ENCODE measurements at places on chromosomes 4 and X. TPM values are rescaled to one million over a fixed set of nuclear protein-coding genes. Genes with fewer than 3 reads are reported as not detected.

DNA sequence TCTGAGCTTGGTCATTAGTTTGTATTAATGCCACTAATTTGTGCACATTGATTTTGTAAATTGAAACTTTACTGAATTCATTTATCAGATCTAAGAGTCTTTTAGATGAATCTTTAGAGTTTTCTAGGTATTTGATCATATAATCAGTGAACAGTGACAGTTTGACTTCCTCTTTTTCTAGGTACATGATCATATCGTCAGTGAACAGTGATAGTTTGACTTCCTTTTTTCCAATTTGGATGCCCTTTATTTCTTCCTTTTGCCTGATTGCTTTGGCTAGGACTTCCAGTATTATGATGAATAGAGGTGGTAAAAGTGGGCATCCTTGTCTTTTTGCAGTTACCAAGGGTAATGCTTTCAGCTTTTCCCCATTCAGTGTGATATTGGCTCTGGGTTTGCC is 421.4 kb upstream of the CPXCR1 start:
- DNase-seq = no peak
- H3K27ac ChIP-seq = no peak overlapping the region
- no peaks in the 10 kb centered on the region for H3K4me1 ChIP-seq
- H3K27me3 ChIP-seq = peaks cover 8% of the 10 kb centered on the region

DNA sequence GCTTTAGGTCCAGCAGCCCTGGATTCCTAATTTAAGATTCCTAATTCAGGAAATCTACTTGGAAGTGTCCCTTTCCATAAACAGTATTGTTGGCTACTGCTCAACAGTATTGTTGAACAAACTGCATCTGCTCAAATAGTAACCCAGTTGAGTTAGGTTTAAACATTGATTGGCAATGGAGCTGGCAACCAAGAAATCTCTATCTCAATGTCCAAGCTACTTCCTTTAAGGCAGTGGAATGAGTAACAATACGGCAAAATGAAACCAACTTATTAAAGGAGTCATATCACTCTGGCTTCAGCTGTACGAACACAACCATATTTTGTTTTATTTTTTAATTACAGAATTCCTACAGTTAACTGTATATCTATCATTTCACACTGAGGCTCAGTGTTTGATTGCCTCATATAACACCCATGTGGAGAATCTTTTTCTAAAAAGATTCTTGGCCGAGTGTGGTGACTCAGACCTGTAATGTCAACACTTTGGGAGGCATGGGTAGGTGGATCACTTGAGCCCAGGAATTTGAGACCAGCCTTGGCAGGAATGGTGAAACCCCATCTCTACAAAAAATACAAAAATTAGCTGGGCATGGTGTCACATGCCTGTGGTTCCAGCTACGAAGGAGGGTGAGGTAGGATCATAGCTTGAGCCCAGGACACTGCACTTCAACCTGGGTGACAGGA is 71.7 kb upstream of the IL13RA1 start:
- no peak overlapping the region for H3K27ac ChIP-seq
- H3K36me3 ChIP-seq = no peaks in the 10 kb centered on the region
- H3K4me3 ChIP-seq = no peak overlapping the region
- no peak for DNase-seq
- H3K4me1 ChIP-seq = no peaks in the 10 kb centered on the region
- peaks cover 24% of the 10 kb centered on the region for H3K27me3 ChIP-seq

DNA sequence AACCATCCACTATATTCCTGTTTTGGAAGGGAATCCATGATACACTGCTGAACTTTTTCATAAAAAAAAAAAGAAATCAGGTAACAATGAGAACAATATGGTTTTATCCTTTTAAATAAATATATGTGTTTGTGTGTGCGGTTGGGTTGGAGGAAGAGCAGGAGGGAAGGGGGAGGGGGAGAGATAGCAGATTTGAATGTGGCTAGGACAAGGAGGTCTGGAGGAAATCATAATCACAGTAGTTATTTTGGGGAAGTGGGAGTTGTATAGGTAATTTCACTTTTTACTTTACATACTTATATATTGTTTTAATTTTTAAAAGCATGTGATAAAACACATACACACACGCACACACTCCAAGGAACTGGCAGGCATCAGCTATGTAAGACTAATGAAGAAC is 134.5 kb upstream of the MBNL3 start:
- H3K27ac ChIP-seq = no peak overlapping the region
- no peak overlapping the region for H3K4me3 ChIP-seq
- H3K27me3 ChIP-seq = peaks cover 52% of the 10 kb centered on the region
- H3K4me1 ChIP-seq = no peaks in the 10 kb centered on the region
- no peaks in the 10 kb centered on the region for H3K36me3 ChIP-seq

DNA sequence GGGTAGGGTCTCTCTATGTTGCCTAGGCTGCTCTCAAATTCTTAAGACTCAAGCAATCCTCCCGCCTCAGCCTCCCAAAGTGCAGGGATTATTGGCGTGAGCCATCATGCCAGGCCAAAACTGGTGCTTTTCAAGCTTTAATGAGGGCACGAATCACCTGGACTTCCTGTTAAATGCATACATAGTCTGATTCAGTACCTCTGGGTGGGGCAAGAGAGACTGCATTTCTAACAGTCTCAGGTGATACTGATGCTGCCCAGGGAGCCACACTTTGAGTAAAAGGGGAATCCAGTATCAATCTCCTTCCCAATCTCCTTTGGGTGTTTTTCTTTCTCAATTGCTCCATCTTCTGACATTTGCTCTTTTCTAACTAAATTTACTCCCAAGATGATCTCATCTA is 96.5 kb downstream of the SH3RF1 start:
- H3K4me3 ChIP-seq = no peak overlapping the region
- H3K27ac ChIP-seq = no peak overlapping the region
- H3K4me1 ChIP-seq = no peaks in the 10 kb centered on the region
- no peaks in the 10 kb centered on the region for H3K27me3 ChIP-seq
- DNase-seq = no peak

DNA sequence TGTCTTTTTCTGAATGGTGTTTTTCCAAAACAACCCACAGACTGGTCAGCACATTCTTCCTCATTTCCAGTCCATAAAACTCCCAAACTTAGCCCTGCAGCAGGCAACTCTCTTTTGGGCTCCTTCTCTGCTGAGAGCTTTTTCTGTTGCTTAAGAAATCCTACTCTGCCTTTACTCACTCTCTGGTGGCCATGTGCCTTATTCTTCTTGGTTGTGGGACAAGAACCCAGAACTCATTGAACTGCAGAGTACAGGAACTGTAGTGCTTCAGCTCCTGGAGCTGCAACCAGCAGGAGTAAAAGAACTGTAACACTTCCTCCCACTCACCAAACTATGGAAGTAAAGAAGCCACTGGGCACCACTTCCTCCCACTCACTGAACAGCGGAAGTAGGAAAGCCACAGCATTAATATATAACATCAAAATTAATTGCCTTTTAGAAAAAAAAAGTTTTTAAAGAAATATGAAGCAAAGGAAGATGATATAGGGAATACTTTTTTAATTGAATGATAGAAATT is 864.1 kb upstream of the PCDH10 start:
- no peak overlapping the region for H3K27ac ChIP-seq
- no peaks in the 10 kb centered on the region for H3K36me3 ChIP-seq
- H3K4me1 ChIP-seq = no peaks in the 10 kb centered on the region
- H3K27me3 ChIP-seq = no peaks in the 10 kb centered on the region

DNA sequence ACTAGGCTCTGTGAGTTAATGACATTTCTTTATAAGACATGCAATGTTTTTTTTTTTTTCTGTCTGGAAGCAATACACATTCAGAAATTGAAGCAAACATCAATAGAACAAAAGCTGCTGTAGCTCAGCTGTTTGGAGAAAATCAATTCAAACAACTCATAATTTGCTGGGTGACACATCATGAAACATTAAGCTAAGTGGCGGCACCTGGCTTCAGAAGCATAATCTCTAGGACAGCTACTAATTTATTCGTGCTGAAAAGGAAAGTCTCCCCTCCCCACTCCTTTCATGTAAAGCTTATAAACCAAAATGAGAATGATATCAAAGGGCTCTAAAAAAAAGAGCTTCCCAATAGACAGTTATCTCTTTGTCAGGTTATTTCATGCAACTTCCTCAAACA is 73.9 kb downstream of the LUZP4 start:
- H3K4me1 ChIP-seq = no peaks in the 10 kb centered on the region
- no peak overlapping the region for H3K27ac ChIP-seq
- H3K27me3 ChIP-seq = peaks cover 69% of the 10 kb centered on the region
- H3K36me3 ChIP-seq = no peaks in the 10 kb centered on the region
- no peak for DNase-seq

DNA sequence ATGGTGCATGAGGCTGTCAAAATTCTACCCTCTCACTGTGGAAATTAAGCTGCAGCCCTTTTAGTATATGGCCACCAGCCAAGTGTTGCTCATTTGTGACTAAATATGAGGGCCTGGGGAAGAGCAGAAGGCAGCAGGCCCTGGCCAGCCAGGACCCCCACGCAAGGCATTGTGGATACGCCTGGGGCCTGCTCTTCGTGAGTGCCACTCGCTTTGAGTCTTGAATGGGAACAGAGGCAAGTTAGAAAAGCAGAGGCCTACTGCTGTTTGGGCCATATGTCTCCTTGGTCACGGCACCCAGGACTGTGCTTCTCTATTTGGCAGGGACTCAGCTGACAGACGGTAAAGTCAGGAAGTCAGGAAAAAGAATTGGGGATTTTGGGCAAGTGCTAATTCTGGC is 10.9 kb downstream of the RTL5 start:
- peak overlapping the region; percentile 75 for H3K27ac ChIP-seq
- no peak overlapping the region for H3K4me3 ChIP-seq
- no peak for DNase-seq
- H3K36me3 ChIP-seq = no peaks in the 10 kb centered on the region

DNA sequence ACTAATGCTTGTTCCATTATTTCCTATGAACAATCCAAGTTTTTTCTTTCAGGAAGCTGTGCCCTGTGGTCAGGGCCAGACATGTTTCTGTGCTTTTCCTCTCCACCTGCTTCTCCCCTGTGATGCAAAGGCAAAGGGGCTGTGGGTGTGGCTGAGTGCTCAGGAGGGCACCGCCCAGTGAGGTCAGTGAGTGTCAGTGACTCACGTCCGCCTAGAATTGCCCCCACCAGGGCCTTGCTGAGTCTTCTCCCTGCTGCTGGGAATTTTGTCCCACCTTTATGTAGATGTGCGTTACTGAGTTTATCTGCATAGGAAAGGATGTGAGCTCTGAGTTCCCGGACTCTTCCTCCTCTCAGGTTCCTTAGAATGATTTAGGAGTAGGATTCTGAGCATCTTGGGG is 283.2 kb downstream of the DCHS2 start:
- no peaks in the 10 kb centered on the region for H3K27me3 ChIP-seq
- H3K27ac ChIP-seq = no peak overlapping the region
- no peaks in the 10 kb centered on the region for H3K36me3 ChIP-seq
- no peak for DNase-seq

DNA sequence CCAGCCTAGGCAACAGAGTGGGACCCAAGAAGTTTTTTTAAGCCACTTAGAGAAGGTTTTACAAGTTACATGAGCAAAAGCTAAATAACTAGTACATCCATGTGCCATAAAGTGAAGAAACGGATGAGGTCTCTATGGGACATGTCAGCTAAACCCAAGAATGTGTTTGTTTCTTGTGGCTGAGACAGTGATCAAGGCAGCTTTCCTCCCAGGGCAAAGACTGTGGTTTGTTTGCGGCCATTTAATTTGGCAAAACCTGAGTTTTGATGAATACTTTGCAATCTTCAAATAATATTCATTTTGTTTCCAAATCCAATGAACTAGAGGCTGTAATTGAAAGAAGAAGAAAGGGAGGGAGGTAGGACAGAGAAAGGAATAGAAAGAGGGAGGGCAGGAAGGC is 44.9 kb upstream of the SLC2A9 start:
- peak overlapping the region; percentile 8 for H3K27ac ChIP-seq
- no peak for DNase-seq
- H3K36me3 ChIP-seq = no peaks in the 10 kb centered on the region
- no peaks in the 10 kb centered on the region for H3K4me1 ChIP-seq

DNA sequence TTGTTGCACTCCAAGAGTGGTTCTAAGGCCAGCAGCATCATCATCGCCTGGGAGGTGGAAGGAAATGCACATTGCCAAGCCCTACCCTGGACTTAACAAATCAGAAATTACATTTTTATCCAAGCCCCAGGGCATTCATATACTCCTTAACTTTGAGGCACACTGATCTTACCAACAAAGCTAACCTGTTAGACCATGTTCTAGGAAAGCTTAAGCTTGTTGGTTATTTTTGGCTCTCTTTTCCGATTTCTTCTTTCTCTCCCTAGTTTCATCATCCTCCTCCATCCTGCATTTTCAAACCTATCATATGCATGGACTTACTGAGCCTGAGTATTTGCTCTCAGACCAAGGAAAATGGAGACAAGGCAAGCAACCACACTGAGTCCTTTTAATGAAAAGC is 133.4 kb downstream of the OPHN1 start:
- peaks cover 18% of the 10 kb centered on the region for H3K27me3 ChIP-seq
- DNase-seq = no peak
- H3K4me1 ChIP-seq = no peaks in the 10 kb centered on the region

- H3K27ac ChIP-seq = no peak overlapping the region
- no peaks in the 10 kb centered on the region for H3K36me3 ChIP-seq
- no peak for DNase-seq
- no peaks in the 10 kb centered on the region for H3K27me3 ChIP-seq
- no peaks in the 10 kb centered on the region for H3K4me1 ChIP-seq
Measured at GRCh38 chr4:172188248-172188988, 375.2 kb downstream of the GALNTL6 start.

GRCh38 chrX:106168107-106168506 is at the start of gene PWWP3B:
TSS of gene PWWP3B (plus strand) at chrX:106168305. CDS start at chrX:106205433, 37,128 bp downstream.
- H3K4me3 ChIP-seq = peak within 1 kb of the TSS; percentile 34
- no peaks in the 10 kb centered on the region for H3K27me3 ChIP-seq
- no peaks in the 10 kb centered on the region for H3K4me1 ChIP-seq
- no peak within 1 kb of the TSS for H3K27ac ChIP-seq
- DNase-seq = peak; percentile 50

- no peak overlapping the region for H3K27ac ChIP-seq
- no peaks in the 10 kb centered on the region for H3K36me3 ChIP-seq
- no peaks in the 10 kb centered on the region for H3K4me1 ChIP-seq
- H3K27me3 ChIP-seq = no peaks in the 10 kb centered on the region
Measured at GRCh38 chrX:153554519-153555167, 37.2 kb downstream of the ATP2B3 start.

DNA sequence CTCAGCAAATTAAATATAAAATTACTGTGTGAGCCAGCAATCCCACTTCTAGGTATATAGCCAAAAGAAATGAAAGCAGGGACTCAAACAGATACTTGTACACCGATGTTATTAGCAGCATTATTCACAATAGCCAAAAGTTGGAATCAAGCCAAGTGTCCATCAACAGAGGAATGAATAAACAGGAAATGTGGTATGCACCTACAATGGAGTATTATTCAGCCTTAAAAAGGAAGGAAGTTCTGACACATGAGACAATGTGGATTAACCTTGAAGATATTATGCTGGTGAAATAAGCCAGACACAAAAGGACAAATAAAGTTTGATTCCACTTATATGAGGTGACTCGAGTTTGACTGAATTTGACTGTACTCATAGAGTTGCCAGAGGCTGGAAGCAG is 108.3 kb upstream of the DUSP21 start:
- no peaks in the 10 kb centered on the region for H3K27me3 ChIP-seq
- DNase-seq = no peak
- no peak overlapping the region for H3K27ac ChIP-seq
- H3K36me3 ChIP-seq = no peaks in the 10 kb centered on the region

DNA sequence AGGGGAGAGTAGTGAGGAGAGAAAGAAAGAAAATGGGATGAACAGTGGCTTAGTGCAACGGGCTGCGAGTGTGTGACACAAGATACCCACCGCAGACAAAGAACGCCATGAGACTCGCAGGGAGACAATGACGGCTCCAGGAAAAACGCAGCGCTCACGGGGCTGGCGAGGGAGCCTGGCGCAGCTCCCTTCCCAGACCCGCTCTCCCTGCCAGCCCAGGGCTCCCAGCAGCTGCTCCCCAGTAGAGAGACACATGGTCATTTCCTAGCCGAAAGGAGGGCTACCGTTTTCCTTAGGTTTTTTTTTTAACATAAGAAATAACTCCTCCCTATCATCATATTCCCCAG is 149.5 kb downstream of the MAML3 start:
- no peaks in the 10 kb centered on the region for H3K36me3 ChIP-seq
- DNase-seq = peak; percentile 38
- no peaks in the 10 kb centered on the region for H3K27me3 ChIP-seq
- peak overlapping the region; percentile 82 for H3K27ac ChIP-seq

Gene IDS
- 61.8 TPM for total RNA-seq

Gene CENPVL2
- not detected for total RNA-seq

All from breast epithelium (tissue), 4 donors.